ENCODE measurements at places on chromosomes 5 and 9. TPM values are rescaled to one million over a fixed set of nuclear protein-coding genes. Genes with fewer than 3 reads are reported as not detected.

GRCh38 chr9:89779405-89780203, 174.8 kb downstream of the GADD45G start:
- DNase-seq: no peak

GRCh38 chr9:120303519-120303918, 276.4 kb downstream of the CDK5RAP2 start:
- DNase-seq: peak; percentile 60

DNA sequence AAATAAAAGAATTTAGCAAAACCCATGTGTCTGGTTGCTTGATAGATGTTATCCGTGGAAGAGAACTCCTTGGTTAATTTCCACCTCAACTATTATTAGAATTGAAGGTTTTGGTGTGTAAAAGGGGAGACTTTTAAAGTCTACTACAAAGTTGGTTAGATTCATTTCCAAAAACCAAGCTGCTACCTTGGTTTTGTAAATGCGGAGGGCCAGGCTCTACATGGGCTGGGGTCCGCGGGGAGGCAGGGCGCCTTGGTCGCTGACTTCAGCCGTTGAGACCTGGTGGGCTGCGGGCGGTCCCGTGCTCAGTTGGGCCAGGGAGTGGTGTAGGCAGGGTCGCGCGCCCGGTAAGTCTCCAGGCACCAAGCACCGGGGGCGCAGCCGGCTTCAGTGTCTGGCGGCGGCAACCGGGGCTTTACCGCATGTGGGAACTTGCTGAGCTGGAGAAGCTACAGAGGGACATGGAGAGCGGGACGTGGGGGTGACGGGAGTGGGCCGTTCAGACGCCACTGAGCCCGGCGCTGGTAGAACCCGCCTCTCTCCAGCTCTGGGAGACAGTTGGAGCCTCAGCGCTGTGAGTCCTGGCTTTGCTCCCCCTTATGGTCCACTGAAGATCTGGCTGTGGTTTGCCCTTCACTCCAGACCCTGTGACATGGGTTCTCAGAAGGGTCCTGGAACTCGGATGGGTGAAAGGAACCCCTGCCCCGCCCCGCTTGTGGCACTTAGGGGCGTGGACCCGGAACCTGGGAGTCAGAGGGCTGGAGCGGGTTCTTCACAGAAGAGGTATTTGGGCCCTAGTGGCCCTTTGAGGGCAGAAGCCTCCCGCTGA, 11.8 kb downstream of the NR2F1 start:
- DNase-seq: no peak

- peak; percentile 64 for DNase-seq
Observed at GRCh38 chr5:6556089-6556801, 76.6 kb downstream of the NSUN2 start.

GRCh38 chr5:139733698-139734538, 61.7 kb upstream of the PSD2 start:
- no peak for DNase-seq

Gene FOXI1
- not detected for total RNA-seq

- no peak for DNase-seq
Observed at GRCh38 chr5:94217745-94218144, 400.7 kb downstream of the KIAA0825 start.
